ENCODE measurements at places on chromosomes 7 and 10.
A peak's percentile ranks its signal among the peaks of the same experiment; 100 is the strongest.

DNA sequence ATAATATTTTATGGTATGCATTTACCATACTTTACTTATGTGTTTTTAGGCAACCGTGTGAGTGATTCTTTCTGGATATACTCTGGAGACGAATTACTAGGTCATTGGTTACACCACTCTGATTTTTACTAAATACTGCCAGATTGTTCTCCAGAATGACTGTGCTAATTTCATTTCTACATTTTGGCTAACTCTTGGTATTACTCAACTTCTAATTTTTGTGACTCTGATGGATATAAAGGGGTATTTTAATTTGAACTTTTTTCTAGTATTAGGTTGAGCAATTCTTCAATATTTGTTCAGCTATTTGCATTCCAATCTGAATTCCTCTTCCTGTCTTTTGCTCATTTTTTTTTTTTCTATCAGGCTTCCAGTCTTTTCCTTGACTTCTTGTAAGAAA lies 223.6 kb downstream of the MDFIC start:
- no peak for DNase-seq

DNA sequence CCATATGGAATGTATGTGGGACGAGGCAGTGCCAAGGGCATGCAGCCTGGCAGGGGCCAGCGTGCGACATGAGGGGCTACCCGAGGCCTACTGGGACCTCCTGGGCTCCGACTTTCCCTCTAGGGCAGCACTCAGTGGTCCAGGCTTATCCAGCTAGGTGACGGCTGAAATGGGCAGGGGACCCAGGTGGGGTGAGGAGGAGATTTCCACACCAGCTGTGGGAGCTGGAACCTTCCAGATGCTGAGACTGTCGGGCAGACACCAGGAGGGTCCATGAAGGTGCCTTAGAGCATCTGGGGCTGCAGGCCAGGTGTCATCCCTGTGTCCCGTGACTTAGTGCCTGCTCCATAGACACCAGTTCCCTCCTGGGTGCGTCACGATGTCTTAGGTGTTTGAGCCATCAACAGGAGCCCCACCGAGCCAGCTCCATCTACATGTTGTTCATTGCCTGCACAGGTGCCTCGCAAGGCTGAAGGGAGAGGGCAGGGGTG lies 13.4 kb downstream of the ZNF316 start:
- DNase-seq = no peak

GRCh38 chr10:124262234-124262865 lies 156.4 kb downstream of the OAT start:
- no peak for DNase-seq

- DNase-seq = no peak
Observed at GRCh38 chr7:43569424-43569823, 13.5 kb upstream of the STK17A start.

GRCh38 chr7:152602962-152603361 lies 73.0 kb downstream of the XRCC2 start:
- DNase-seq = no peak

DNA sequence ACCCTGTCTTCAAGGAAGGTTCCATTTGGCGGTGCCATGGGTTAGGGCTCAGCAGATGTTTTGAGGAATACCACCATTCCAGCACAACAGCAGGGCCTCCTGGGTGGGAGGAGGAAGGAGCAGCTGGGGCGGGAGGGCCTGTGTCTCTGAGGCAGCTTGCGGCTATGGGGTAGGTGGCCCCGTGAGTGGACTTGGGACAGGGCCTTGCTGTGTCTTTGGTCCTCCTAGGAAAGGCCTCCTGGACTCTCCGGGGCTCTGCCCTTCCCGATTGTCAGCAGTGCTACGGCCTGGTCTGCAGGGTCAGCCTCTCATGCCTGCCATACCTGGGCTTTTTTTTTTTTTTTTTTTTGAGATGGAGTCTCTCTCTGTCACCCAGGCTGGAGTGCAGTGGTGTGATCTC lies 96.7 kb downstream of the PAXIP1 start:
- DNase-seq = no peak

DNA sequence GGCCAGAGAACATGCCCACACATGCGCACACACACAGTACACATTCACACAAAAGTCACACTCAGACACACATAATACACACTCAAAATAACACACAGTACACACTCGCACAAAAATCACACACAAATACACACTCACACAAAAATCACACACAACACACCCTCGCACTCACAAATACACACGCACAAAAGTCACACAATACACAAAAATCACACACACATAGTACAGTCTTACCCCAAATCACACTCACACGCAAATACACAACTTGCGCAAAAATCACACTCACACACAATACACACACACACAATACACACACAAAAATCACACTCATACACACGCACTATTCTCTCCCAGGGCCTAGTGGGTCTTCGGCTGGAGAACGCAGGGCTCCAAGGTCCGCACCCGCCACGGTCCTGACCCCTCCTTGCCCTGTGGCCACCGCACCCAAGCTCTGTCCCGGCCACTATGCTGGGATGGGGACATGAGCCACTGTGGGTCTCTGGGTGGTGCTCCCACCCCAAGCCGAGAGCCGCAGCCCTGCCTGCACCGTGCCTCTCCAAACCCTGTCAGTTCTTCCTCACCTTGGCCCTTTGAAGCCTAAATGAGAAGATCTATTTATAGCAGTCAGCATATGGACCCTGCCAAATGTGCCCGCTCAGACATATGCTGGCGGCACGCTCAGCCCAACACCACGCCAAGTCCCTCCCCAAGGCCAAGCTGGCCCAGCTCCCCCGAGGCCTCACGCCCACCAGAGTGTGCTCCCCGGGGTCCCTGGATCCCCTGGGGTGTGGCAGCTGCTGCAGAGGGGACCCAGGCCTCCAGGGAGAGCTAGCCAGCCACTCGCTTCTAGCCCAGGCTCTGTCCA lies 55.9 kb downstream of the ELFN1 start:
- no peak for DNase-seq

- no peak for DNase-seq
Observed at GRCh38 chr7:51263631-51264484, 52.8 kb downstream of the COBL start.

DNA sequence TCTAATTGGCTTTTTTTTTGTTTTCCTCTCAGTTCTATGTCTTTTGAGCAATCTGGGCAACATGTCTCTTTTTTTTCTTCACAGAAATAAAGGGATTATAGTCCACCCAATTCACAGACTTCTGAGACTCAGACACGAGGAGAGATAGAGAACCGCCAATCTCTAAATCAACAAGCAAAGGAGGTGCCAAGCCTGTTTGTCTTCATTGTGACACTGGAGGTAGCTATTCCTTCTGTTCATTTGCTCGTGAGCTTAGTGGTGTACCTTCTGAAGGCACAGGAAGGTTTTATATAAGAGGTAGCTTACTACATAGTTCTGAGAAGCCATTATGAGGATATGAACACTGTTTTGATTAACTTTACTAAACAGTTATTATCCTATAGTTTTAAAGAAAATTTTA lies 6.1 kb downstream of the EPHB6 start:
- DNase-seq = no peak

GRCh38 chr10:98224509-98224908 lies 43.5 kb downstream of the LOXL4 start:
- no peak for DNase-seq

DNA sequence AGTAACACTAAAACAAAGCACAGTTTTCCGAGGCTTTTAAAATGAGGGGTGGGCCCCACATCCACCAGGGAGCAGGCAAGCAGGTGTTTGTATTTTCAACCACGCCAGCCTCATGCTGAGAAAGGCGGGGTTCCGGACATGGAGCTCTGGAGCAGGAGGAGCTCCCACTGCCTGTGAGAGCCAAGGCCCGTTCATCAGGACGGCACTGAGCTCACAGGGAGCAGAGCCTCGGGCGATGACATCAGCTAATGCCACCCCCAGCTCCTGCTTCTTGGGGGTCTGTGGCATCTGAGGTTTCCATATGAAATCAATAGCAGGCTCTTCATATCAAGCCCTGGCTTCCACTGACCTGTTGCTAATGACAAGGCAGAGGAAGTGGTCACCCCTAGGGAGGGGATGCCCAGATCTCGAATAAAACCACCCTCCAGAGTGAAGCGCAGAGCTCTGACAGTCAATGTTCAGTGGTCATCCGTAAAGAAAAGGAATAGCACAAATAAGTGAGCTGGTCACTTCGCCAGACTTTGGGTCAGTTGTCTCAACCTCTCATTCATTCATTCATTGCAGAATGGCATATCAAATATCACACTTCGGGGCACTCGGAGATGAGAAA lies 89.1 kb downstream of the TNS3 start:
- no peak for DNase-seq

GRCh38 chr7:120862987-120863590 lies 5.1 kb upstream of the TSPAN12 start:
- no peak for DNase-seq

DNA sequence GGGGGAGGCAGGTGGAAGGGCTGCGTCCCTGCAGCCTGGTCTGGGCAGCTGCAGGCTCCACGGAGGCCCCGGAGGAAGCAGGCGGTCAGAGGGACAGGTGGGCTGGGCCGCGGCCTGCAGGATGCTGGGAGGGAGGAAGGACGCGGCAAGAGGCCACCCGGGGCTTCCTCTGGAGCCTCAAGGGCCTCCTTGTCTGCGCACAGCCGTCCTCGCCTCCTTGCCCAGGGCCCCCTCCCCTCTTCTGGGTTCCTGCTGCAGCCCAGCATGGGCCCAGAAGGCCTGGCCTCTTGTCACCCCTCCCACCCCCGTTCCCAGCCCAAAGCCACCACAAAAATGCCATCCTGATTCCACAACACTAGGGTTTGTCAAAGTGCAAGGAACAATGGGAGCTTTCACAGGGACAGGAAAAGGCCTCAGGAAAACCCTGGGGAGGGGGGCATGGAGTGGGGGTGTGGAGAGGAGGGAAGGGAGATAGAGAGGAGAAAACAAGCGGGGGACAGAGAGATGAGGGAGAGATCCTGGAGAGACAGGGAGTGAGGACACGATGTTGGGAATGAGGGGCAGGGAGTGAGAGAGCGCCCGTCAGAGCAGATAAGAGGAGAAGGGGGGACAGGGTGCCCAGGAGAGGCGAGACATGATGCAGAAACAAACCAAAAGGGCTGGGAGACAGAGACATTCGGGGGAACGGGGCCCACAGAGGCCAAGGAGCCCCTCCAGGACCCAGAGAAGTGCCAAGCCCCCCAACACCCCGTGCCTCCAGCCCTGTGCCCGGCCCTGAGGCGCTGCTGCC lies 41.8 kb downstream of the ZCCHC24 start:
- DNase-seq = no peak

DNA sequence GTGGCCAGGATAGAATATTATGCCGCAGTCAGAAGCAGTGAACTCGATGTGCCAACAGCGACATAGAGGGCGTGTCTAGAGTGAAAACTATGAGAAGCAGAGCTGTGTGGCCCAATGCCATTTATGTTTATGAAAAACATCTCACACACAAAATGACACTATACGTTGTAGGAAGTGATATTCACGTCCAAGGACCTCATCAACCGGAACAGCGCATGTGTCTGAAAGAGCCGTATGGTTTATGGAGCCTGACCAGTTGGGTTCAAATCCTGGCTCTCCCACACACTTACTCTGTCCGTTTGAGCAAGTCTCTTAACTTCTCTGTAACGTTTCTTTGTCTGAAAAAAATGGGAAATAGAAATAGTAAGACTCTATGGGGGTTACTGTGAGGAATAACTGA lies 20.5 kb downstream of the TAS2R40 start:
- DNase-seq = no peak

DNA sequence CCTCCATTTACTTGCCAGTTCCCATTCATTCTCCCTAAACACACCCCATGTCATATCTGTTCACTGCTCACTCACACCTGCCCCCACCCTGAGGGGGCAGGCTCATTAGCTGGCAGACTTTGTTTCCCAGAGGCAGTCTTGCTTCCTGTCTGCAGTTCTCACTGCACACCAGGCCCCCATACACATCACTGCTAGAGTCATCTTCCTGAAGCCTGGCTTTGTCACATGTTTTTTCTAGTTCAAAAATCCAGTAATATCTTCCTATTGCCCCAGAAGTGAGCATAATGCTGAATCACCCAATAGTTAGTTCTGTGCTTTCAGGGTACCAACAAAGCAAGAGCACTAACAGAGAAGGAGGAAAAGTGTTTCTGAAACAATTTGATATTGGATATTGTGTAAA lies 1.9 kb downstream of the LRRC72 start:
- no peak for DNase-seq

DNA sequence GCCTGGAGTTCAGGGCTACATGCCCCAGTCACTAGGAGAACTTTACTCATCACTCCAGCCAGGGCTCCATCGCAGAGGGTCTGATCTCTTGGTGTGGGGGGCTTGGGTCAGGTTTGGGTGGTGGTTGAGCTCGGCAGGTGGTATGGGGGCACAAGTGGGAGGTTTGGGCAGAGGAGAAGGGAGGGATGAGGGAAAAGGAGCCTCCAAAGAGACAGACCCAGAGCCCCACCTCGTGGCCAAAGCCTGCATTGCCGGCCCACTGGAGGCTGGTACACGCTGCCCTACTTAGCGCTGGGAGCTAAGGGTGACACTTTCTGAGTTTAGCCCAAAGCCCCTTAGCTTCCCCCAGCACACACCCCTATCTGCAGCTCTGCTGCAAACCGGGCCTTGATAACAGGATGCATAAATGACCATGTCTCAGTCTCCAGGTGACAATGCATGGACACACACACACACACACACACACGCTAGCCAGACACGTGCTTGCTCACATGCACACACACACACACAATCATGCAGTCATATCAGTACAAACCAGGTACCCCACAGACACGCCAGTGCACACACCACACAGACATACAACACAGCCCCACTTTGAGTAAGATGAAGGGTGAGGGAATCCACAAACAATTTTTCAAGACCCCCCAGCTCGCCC lies 14.7 kb downstream of the LZTS2 start:
- peak; percentile 49 for DNase-seq

DNA sequence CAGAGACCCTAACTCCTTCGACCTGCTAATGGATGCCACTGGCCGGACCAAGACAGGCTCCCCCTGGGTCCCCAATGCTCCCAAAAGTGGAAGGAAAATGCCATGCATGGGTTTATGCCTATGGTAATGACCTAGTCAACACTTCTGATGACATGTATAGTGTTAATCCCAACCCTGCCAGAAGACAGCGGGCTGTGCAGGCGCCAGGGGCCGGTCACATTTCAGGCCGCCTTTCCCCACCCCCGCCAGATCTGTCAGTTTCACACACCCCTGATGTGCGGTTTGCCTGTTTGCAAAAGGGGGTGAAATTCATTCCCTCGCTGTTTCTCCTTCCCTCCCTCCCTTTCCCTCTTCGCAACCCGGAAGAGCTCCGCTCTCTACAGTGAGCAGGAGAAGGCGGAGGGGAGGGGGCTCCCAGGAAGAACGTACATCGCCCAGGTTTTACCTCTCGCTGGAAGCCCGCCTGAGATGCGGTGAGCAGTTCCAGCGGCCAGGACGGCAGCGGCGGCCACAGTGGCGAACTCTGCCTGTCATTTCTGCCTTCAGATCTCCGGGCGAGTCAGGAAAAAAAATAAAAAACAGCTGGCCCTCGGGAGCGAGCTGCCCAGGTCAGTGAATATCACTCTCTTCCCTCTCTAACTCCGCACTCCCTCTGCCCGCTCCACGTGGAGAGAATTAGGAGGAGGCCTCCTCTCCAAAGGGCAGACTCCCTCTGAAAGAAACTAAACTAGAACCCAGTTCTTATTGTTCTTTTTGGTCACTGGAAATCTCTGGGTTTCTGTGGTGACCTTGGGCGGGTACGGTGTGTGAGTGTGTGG lies 9.4 kb upstream of the GATA3 start:
- DNase-seq = no peak

- no peak for DNase-seq
Observed at GRCh38 chr7:127710635-127711034, 58.6 kb downstream of the SND1 start.

Data from stimulated activated CD8-positive, alpha-beta memory T cell treated with anti-CD3 and anti-CD28 coated beads, Interleukin-4, amount 100 ng/mL, for 1 hour (primary cell).